ENCODE measurements at places on chromosomes 12 and 14.

- DNase-seq, result no peak
Measured at GRCh38 chr12:42421844-42422779, 96.1 kb downstream of the PPHLN1 start.

- DNase-seq, result no peak
Measured at GRCh38 chr12:76633415-76633814, 73.8 kb upstream of the OSBPL8 start.

- DNase-seq, result no peak
Measured at GRCh38 chr14:92519246-92520101, 5.9 kb downstream of the RIN3 start.

DNA sequence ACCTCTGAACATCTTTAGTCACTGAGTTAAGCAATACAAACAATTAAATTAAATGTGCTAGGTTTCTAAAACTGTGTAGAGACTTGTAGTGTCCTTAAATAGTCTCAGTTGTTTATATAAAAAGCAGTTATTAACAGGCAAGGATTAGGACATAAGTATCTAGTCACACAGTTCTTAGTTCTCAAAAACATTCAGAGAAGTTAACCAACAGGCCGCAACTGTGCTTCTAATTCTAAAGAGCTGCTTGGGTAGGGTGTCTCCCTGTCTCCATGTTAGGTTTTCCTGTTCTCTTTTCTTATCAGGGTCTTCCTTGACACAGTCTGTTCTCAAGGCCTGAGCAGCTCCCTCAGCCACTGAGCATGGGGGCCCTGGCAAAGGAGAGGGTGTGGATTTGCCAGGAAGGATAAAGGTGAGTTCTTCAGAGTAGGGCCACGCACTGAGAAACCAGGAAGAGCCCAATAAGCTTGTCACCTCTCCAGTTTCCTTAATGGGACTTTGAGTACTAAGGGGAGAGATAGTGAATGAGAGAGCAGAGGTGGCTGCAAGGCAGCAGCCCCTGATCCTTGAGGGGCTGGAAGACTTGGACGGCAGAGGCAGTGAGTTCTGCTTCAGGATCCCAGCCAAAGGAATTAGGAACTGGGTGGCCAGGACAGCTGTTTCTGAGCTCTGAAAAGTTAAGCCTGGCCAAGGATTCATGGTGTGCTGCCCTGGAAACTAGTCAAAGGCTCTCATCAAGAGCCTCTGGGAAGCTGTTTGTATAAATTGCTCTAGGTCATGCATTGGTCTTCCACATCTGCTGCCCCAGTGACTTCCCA, 177.3 kb downstream of the MYRFL start:
- DNase-seq, result no peak

- DNase-seq, result no peak
Measured at GRCh38 chr12:76410781-76411180, 62.6 kb upstream of the BBS10 start.

DNA sequence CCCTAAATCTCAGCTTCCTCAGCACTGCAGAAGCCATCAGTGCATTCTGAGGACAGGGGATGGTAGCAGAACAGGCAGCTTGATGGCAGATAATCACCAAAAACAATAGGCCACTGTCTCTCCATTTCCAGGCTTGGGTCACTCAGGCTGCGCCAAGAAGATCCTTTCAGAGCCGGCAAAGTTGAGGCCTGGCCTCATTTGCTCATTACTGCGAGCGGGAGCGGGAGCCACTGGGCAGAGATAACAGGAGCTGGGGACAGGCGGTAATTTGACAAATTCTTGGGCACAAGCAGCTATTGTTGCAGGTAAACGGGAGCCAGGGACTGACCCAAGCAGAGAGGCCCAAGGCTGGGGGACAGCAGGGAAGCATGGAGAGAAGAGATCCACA, 2.1 kb downstream of the MSI1 start:
- DNase-seq, result no peak

DNA sequence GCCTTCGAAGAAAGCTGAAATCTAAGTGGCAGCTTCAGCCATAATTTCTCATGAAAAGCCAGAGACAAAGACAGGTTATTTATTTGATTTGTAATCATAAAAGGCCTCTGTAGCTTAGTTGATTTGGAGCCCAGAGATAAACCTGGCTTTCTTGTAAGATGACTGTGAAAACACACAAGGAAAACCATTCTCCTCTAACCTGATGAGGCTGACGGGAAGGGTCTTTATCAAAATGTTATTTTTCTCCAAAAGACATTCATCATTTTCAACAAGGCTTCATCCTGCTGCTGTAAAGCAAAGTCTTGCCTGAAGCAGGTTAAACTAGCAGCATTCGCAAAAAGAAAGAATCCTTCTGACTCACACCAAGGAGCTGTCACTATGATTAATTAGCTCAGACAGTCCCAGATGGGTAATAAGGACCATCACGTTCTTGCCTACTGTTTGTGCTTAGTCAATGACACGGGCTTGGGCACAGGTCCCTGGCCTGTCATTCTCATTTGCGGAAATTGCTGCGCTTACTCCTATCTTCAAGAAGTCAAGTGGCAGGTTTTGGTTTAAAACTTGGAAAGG, 286.6 kb downstream of the C12orf75 start:
- no peak for DNase-seq

All from naive thymus-derived CD8-positive, alpha-beta T cell (primary cell).